HS-27A (cell line): ENCODE measurements at places on chromosomes 5 and 9.

DNA sequence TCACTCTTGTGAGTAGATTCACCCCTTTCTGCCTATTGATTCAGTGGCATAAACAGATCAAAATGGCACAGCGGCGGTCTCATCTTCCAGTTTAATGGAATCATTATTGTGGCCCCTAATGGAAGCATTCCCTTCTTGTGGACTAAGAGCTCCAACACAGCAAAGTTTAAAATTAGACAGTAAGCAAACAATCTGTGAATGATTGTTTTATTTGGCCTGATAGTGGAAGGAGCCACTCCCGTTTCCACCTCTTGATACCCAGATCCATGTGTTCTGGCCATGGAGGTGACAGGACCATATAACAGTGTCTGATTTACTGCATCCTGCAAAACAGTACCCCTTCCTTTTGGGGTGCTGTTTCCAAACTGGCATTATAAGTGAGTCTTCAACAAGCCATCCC, 41.2 kb upstream of the BARX1 start:
- DNase-seq, result no peak

DNA sequence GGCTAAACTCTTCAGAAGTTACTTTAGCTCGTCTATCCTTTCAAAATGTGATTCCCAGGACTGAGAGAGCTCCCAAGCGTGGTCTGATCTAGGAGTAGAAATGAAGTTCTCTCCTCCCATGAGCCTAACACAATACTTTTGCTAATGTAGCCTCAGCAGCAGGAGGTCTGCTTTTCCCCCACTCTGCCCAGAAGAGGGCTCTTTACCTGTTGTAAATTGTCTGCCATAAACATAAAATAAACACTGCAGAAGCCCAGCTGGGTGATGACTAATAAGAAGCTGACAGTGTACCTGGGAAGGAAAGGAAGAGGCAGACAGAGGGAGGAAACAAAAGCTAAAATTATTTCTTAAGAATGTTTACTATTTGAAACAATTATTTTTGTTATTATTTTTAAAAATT, 15.4 kb downstream of the SLC36A3 start:
- DNase-seq, result no peak

- no peak for DNase-seq
Measured at GRCh38 chr9:76412638-76413037, 18.4 kb upstream of the RFK start.

- no peak for DNase-seq
Measured at GRCh38 chr5:34858790-34859189, 19.8 kb downstream of the TTC23L start.

GRCh38 chr5:4855880-4856279, 284.2 kb upstream of the ADAMTS16 start:
- no peak for DNase-seq

GRCh38 chr5:13460587-13460986, 483.9 kb downstream of the DNAH5 start:
- DNase-seq, result no peak

GRCh38 chr5:110769000-110769681, 30.3 kb downstream of the SLC25A46 start:
- no peak for DNase-seq

GRCh38 chr5:59037941-59038797, 455.3 kb downstream of the RAB3C start:
- no peak for DNase-seq

GRCh38 chr5:78562001-78562400, 86.6 kb downstream of the LHFPL2 start:
- no peak for DNase-seq

DNA sequence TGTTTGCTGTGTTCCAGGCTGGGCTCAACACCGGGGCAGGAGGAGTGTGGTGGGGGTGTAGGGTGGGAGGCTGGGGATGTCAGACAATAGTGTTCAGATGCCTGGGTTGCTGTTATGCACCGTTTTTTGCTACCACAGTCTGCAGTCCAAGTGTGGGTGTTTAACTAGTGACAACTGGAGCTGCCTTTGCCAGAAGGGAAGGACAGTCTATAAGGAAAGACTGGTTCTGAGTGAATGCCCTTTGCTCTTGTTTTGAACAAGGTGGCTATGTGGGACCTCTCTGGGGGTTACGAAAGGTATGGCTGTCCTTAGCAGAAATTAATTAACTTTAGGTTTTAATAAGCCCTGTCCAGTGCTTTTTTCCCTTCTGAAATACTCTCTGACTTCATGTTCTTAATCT, 118.5 kb upstream of the GNA14 start:
- DNase-seq, result no peak

DNA sequence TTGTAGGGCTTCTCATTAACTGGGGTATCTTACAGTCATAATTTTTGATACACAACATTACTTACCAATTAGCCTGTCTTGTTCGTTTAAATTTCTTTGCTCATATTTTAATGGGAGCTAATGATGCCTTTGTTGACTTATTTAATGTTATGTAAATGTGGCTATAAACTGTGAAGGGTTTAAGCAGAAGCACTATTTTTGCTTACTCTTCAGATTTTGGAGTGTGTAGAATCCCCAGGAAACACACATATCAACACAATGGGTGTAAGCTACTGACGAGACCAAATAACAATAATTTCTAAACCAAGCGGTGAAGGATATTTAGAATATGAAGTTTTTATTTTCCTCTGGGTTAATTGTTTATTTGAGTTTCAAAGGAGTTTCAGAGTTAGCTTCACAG, 452.5 kb downstream of the EBF1 start:
- no peak for DNase-seq

- DNase-seq, result no peak
Measured at GRCh38 chr5:136382071-136382470, 16.7 kb upstream of the TRPC7 start.

DNA sequence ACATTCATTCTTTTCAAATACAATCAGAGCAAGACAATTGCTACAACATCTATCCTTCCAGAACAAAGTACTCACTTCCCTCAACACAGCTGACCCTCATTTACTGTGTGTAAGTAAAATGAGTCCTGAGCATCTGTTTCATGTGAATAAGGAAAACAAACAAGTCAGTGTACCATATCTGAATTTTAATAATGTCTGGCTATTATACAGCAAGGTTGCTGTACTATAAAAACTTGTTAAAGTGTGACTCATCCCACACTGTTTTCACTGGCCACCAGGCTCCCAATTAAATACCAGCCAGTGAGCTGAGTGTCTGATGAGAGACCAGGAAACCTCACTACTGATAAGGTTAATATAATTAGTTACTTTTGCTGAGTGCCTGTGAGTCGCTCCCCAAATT, 339.8 kb downstream of the AGTPBP1 start:
- DNase-seq, result no peak

DNA sequence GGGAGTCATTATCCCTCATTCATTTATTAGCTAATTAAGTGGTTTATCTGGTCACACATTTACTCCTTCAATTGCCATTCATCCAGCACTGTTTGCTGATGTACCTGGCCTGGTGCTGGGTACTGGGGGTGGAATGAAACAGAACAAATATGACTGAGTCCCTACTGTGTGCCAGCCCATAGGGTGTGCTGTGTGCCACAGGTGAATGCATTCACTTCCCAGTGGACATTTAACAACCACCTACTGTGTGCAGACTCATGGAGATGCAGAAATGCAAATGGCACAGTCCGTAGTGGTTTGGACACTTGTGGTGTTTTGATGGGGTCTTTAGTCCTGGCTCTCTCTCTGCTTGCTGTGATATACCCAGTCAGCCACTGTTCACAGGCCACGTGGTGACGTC, 10.5 kb downstream of the NEK6 start:
- no peak for DNase-seq

DNA sequence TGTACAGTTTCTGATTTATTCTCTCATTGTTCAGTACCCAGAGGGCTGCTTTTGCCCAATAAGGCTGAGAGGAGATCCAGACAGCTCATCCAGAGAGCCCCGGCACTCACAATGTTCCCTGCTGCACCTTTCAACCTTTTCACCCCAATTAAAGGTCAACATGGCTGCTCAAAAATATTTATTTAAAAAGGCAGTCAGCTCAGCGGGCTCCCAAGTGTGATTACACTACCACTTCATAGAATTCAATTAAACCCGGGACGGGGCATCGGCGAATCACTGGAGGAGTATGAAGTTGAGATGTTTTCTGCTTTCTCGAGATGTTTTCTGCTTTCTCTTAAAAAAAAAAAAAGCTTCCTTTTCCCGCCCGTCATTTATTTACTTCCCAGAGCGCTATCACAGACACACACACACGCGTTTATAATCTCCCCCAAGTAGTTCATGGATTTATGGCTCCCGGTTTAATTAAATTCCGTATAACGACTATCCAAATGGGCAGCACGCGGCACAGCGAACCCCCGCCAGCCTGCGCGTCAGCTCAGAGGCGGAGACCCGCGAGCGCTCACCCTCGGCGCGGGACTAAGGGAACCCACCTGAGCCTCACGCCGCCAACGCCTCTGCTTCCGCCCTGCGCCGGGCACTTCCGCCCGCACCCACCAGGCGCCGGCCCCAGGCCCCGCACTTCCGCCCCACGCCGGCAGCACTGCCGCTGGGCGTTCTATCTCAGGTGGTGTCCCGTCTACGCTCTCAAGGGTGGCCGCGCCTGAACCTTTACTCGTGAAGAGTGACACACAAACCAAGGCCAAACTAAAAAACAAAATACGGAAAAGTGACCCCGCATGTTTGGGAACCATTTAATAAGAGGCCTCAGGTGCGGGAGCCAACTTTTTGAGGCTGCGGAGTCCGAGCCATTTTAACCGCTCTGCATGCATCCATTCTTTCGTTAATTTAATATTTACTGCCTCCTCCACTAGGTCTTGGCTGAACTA, at the start of gene C5orf63:
Gene C5orf63 (minus strand): TSS at position 642 of the 986 bp plus-strand sequence. CDS start 14,507 bp downstream, outside the sequence.
- no peak for DNase-seq
